ENCODE measurements at places on chromosomes 2 and 18. TPM values are rescaled to one million over a fixed set of nuclear protein-coding genes. Genes with fewer than 3 reads are reported as not detected.
A peak's percentile ranks its signal among the peaks of the same experiment; 100 is the strongest.

DNA sequence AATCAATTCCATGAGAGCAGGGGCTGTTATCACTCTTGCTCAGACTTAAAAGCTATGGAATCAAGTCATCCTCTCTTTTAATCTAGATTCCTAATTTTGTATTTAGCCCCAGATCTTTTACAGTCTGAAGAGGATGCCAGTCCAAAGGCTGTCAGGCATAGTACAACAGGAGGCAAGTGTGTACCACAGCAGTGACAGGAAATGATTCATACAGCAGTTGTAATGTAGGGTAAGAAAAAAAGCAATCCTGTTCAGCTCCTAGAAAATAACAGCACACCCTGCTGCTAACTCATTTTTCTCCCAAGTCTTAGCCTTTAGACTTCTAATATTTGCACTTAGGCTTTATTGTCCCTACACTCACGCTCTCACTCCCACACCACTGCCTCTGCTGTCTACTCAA is 127.8 kb upstream of the SYT4 start:
- no peak overlapping the region for H3K4me3 ChIP-seq
- H3K36me3 ChIP-seq = no peaks in the 10 kb centered on the region
- DNase-seq = no peak

DNA sequence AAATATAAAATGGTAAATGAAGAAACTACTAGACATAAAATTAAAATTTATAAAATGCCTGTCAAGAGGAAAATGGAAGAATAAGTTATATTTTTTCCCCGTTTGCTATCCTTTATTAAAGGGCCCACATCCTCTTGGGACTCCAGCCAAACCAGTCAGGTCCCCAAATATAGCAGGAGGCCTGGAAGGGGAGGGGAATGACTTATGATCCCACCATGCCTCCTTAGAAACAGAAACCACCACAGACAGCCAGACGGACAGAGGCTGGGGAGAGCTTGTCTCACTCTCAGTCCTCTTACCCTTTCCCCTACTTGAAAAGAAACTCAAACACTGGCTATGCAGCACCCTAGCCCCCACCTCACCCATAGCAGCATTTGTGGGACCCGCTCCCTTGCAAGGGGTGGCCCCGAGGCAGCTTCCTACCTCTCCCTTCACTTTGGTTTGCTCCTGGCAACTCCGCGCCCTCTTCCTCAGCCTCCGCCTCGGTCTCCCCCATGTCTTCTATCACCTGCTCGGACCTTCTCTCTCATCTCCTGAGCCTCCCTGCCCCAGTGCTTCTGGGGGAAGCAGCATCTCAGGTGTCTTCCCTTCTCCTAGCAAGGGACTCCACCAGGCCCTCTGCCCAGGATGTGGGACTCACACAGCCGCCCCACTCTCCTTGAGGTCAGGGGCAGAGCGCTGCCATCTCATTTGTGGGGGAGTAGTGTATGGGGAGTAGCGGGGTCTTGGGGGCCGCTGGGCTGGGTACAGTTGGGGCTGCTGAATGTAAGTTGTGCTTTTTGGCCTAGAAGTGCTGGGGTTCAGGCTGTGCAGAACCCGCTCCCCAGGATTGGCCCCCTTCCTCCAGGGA is 37.4 kb upstream of the ANKRD62 start:
- H3K36me3 ChIP-seq = no peaks in the 10 kb centered on the region
- H3K27me3 ChIP-seq = no peaks in the 10 kb centered on the region
- H3K4me3 ChIP-seq = no peak overlapping the region
- no peak for DNase-seq
- H3K27ac ChIP-seq = no peak overlapping the region
- no peaks in the 10 kb centered on the region for H3K4me1 ChIP-seq

DNA sequence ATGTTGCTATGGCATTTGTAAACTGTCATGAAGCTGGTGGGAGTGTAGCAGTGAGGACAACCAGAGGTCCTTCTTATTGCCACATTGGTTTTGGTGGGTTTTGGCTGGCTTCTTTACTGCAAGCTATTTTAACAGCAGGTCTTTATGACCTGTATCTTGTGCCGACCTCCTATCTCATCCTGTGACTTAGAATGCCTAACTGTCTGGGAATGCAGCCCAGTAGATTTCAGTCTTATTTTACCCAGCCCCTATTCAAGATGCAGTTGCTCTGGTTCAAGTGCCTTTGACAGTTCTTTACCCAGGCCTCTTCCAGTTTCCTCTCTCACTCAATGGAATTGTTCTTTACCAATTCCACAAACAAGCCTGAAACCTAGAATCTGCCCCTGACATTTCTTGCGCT is 145.1 kb downstream of the KCNE4 start:
- no peaks in the 10 kb centered on the region for H3K4me1 ChIP-seq
- H3K36me3 ChIP-seq = no peaks in the 10 kb centered on the region
- H3K27ac ChIP-seq = no peak overlapping the region
- H3K27me3 ChIP-seq = no peaks in the 10 kb centered on the region
- no peak for DNase-seq

DNA sequence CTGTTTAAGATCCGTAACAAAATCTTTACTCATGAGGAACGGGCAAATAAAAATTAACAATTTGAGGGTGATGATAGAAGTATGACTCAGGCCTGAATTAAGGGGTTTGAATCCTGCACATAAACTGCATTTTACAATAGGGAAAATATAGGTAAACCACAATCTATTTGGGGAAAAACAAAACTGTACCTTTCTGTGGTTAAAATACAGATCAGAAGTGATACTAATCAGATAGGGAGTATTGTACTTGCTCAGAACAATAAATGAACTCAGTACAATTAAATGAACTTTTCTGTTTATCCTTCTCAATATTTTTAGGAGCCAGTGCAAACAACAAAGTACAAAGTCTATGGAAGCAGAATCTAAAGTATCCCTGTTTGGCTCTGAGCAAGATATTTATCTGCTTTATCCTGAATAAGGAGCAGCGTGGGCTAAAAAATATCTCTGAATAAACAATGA is 287.3 kb downstream of the ZNF385B start:
- no peak for DNase-seq
- no peak overlapping the region for H3K4me3 ChIP-seq
- peaks cover 23% of the 10 kb centered on the region for H3K4me1 ChIP-seq
- H3K27ac ChIP-seq = peak overlapping the region; percentile 11
- no peaks in the 10 kb centered on the region for H3K27me3 ChIP-seq

GRCh38 chr2:44744961-44745892 is 196.3 kb upstream of the SIX3 start:
- no peak overlapping the region for H3K27ac ChIP-seq
- no peak for DNase-seq
- H3K4me1 ChIP-seq = peaks cover 20% of the 10 kb centered on the region
- no peaks in the 10 kb centered on the region for H3K36me3 ChIP-seq

DNA sequence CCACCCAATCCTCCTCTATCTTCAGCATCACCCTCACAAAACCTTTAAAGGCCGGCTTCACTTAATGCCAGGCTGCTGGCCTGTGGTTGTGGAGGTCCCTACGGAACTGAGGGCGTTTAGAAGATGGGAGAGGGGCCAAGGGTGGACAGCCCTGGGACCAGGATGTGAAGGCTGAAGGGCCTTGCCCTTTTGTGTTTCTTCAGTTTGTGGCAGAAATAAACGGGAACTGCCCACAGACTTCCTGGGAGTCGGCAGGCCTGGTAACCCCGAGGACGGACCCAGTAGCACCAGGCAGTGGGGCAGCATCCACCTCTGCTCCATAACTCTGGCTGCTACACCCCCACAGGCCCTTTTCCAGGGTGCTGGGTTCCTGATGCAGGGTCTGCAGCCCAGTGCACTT is 51.3 kb downstream of the LYPD1 start:
- DNase-seq = no peak
- H3K36me3 ChIP-seq = no peaks in the 10 kb centered on the region
- no peaks in the 10 kb centered on the region for H3K27me3 ChIP-seq
- no peak overlapping the region for H3K4me3 ChIP-seq

- H3K36me3 ChIP-seq = no peaks in the 10 kb centered on the region
- H3K4me3 ChIP-seq = no peak overlapping the region
- DNase-seq = no peak
Measured at GRCh38 chr2:44933434-44933951, 8.0 kb upstream of the SIX3 start.

GRCh38 chr2:18178736-18179349 is 300.4 kb downstream of the KCNS3 start:
- H3K27ac ChIP-seq = no peak overlapping the region
- no peaks in the 10 kb centered on the region for H3K36me3 ChIP-seq
- no peak overlapping the region for H3K4me3 ChIP-seq
- peaks cover 10% of the 10 kb centered on the region for H3K4me1 ChIP-seq

DNA sequence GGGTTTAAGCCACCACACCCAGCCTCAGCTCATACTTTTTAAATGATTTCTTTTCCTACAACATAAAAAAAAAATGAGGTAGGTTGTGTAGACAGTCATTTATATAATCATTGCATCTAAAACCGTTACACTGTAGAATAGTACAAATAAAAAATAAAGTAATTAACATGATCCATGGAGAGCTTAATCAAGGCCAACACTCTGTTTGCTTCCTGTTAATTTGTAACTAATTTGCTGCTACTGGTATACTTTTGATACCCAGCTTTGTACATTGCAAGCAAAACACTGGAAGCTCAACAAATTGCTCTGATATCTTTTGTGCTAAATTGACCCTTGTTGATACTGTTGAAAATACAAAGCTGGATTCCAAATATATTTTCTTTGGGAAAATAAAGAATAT is 20.2 kb upstream of the KCTD1 start:
- no peak overlapping the region for H3K27ac ChIP-seq
- H3K36me3 ChIP-seq = no peaks in the 10 kb centered on the region
- no peak for DNase-seq

DNA sequence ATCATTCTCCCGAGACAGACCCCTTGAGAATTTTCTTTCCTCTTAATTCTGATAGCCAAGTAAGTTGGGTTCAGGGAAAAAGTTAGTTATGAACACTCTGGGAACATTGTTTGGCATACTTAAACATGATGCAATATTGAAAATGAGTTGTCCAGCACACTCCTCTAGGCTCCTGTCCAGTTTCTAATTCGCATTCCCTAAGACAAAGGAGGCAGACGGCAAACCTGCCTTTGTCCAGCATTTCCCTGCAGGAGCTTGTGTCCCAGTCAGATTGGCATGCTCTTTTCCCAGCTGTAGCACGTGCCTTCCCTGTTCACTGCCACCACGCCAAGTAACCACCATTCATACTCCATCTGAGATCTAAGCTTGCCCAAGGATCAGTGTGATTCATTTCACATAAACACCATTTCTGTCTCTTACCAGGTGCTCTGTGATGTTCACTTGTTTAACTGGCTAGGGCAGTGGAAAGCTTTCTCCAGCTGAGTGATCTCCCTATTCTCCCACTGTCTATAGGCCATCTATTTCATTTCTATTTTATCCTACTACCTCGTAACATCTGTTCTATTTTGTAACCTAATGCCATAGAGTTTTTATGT is 150.0 kb upstream of the EPB41L3 start:
- H3K4me1 ChIP-seq = no peaks in the 10 kb centered on the region
- H3K27me3 ChIP-seq = no peaks in the 10 kb centered on the region
- no peak overlapping the region for H3K4me3 ChIP-seq
- H3K27ac ChIP-seq = no peak overlapping the region
- no peaks in the 10 kb centered on the region for H3K36me3 ChIP-seq

- no peaks in the 10 kb centered on the region for H3K36me3 ChIP-seq
- H3K4me3 ChIP-seq = no peak overlapping the region
- H3K27me3 ChIP-seq = peaks cover 10% of the 10 kb centered on the region
- no peaks in the 10 kb centered on the region for H3K4me1 ChIP-seq
- H3K27ac ChIP-seq = no peak overlapping the region
Measured at GRCh38 chr2:115161081-115161770, 718.8 kb downstream of the DPP10 start.

DNA sequence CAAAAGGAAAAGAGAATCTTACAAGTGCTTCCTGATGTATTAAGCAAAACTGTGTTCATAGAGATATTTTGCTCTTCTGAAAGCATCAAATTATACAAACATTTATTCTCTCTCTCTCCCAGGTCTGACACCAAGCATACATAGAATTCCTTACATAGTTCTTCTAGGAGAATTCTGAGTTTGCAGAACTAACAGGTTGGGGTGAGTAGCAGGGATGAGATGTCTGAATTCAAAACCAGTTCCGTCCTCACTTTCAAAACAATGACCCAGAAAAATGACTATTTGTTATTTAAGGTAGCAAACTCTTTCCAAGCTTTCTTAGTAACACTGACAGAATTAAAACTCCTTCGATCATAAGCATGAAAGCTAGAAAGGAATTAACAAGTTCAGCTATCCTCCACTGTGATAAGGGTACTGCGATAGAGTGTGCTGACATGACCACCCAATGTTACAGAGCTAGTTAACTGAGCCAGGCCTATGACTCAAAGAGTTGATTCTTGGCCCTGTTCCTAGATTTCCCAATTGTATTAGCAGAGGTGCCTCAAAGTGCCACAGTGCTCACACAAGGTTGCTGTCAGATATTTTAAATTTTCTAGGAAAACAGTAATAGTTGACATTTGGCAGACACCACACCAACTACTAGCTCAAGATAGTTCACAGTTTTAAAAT is 85.8 kb upstream of the SETBP1 start:
- H3K36me3 ChIP-seq = no peaks in the 10 kb centered on the region
- no peaks in the 10 kb centered on the region for H3K27me3 ChIP-seq
- no peaks in the 10 kb centered on the region for H3K4me1 ChIP-seq
- DNase-seq = no peak

GRCh38 chr2:46963210-46963609 is 47.6 kb upstream of the MCFD2 start:
- no peak for DNase-seq
- no peak overlapping the region for H3K27ac ChIP-seq
- H3K4me3 ChIP-seq = no peak overlapping the region
- H3K4me1 ChIP-seq = peaks cover 11% of the 10 kb centered on the region
- no peaks in the 10 kb centered on the region for H3K27me3 ChIP-seq
- peaks cover under 1% of the 10 kb centered on the region for H3K36me3 ChIP-seq

DNA sequence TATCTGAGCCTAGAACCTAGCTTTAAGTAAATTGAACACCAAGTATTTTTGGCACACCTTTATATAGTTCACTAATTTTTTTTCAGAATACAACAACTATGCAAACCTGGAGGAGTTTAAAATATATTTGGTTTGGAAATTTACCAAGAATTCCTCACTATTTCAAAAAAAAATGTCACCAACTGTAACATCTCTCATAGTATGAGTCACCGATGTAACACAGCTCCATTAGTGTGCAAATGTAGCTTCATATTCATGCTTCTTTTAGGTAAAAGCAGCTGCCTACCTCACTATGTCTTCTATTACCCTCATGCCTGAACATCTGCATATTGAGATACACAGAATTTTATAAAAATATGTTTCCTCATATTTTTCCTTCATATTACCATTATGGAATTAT is 80.5 kb downstream of the NRXN1 start:
- no peak for DNase-seq
- no peaks in the 10 kb centered on the region for H3K4me1 ChIP-seq
- H3K4me3 ChIP-seq = no peak overlapping the region
- no peak overlapping the region for H3K27ac ChIP-seq
- H3K27me3 ChIP-seq = no peaks in the 10 kb centered on the region

Gene CASP10
- 7.3 TPM for total RNA-seq

Gene SERPINB4
- total RNA-seq = not detected

Gene CDKL4
- 1.1 TPM for total RNA-seq

Gene PROC
- 0.29 TPM for total RNA-seq

Gene TSPYL6
- not detected for total RNA-seq
